NCI-H1436 treated with DMSO at 0.1 percent for 48 hours (cell line): ENCODE measurements at places on chromosomes 2 and 18.

DNA sequence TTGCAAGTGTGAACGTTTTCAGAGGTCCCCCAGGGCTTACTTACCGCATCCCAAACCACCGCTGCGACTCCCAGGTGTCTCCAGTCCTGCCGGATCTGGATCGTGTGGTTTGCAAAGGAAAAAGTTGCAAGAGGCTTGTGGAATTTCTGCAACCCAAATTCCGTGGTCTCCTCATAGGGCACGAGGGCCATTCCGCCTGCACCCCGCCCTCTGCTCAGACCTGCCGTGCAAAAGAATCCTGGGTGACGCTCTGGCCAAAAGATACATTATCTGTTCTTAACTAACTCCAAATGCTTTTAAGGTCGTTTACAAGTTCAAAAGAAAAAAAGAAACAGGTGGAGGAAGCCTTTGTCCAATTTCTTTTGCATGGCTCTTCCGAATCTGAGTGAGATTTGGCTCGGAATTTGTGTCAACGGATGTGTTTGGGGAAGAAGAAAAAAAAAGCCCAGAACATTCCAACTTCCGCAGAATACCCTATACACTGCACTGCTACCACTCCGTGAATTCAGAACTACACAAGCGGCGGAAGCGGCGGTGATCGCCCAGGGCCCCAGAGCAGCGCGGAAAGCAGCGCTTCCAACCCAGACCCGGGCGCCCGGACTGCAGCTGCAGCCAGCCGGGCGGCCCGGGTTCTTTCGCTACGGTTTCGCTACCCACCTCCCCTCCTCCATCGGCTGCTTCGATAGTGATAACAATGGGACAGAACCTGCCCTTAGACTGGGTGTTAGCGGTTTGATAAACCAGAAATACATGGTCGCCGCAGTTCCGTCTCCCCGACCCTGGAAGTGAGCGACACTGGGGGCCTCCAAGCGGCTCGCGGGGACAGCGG is 795 bp downstream of the METTL21A start:
- DNase-seq = no peak

DNA sequence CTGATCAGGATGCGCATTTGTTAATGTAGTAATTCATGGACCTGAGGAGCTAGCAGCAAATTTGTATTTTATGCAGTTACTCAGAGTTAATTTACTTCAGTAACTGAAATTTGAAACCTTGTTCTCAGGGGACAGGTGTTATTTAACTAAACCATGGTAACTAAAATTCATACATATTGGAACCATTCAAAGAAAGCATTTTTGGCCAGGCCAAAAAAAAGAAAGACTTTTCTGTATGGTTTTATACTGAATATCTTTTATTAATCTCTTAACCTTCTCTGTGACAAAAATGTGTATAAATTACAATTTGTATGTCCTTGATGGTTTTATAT is 4.4 kb upstream of the KLHL23 start:
- DNase-seq = no peak

DNA sequence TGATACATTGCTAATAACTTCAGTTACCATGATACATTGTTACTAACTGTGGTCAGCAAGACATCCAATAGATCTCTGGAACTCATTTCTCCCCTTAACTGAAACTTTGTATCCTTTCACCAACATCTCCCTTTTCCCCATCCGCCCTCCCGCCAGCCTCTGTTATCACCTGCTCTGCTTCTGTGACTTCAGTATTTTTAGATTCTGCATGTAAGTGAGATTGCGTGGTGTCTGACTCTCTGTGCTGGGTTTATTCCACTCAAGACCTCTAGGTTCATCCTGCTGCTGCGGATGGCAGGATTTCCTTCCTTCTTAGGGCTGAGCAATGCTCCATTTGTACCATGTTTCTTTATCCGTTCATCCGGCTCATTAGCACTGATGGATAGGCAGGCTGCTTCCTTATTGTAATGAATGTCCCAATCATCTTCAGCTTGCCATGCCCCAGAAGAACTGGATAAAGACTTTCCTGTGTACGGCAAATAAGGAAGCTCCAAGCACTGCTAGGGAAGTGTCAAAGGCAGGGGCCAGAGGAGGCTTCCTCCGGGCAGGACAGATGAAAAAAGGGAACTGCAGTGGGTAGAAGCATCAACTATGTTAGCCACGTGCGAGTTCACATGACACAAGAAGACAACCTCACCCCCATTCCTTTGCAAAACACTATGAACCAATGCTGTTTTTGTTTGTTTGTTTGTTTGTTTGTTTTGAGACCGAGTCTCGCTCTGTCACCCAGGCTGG is 113.4 kb downstream of the EIPR1 start:
- no peak for DNase-seq

DNA sequence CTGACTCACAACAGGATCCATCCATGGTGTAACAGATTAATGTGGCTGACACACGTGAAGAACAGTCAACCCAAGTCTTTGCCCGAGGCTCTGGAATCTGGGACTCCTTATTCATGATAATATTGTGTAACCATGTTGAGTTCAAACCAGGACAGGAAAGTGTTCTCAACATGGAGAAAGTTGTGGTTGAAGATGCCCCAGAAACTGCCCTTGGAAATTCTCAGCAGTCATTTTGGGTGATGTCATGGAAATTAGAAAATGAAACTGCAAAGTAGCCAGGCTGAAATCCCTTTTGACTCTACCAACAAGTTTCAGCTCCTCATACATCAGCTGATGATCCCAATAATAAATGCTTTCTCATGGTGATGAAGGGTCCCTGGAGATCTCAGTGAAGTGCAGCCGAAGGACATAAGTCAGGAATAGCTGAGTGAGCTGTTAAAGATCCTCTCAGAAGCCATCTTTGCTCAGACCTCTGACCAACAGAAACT is 307.7 kb downstream of the TNS1 start:
- no peak for DNase-seq

DNA sequence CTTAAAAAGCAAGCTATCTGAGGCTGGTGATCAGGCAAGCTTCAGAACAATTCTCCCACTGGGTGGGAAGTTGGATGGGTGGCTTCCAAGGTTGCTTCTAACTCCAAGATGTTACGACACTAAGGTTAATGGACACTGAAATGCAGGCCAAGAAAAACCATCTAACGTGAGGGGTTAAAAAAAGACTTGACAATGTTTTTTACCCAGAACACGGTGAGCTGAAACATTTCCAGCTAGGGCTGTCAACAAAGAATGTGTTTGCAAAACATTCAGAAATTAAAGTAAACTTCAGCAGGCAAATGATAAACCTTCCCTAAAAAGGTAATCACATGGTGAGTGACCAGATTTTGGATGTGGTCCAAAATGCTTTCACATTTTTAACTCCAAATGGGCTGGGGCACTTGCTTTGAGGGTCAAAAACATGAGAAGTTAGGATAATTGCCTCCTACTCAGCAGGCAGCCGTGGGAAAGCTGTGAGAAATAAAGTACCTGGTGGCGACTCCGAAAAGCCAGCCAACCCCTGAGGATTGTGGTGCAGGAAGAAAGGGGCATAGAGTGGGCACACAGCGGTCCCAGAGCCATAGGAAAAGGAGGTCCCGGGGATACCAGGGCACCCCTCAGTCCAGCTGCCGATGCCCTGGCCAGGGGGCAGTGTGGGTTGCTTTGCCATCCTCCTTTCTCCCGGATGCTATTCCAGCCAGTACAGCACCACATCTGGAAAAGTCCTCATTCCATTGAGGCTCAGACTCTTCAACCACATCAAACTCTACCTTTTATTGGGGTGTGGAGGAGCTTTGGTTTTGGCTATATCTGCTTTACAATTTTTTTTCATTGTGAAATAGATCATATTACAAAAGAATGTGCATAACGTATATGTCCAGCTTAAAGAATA is 90.0 kb upstream of the ATL2 start:
- DNase-seq = no peak

- no peak for DNase-seq
Measured at GRCh38 chr18:49744376-49745008, 68.8 kb downstream of the ACAA2 start.

- no peak for DNase-seq
Measured at GRCh38 chr2:219954331-219954730, 326.9 kb downstream of the SLC4A3 start.

GRCh38 chr2:20178249-20178607 is 46.7 kb downstream of the SDC1 start:
- DNase-seq = no peak

- DNase-seq = no peak
Measured at GRCh38 chr2:226888971-226889370, 53.1 kb downstream of the RHBDD1 start.

- DNase-seq = no peak
Measured at GRCh38 chr18:42644729-42645131, 470.8 kb downstream of the RIT2 start.

- DNase-seq = no peak
Measured at GRCh38 chr2:79084495-79085135, 3.2 kb downstream of the REG1B start.

GRCh38 chr18:9869715-9870430 is 15.9 kb upstream of the TXNDC2 start:
- DNase-seq = no peak

DNA sequence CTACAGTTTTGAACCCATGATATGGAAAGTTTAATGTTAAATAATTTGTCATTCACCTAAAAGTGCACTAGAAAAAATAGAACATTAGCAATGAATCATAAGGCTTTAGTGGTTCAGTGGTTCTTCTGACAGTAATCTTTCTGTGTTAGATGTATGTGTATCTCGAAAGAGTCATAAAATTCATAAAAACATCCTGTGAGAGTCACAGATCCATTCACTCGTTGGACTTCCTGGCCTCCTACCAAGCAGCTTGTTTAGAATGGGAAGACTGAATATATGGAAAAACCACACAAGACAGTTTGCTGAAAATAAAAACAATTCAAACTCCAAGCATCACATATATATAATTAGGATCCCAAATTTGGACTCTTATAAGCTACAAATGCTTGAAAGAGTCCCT is 34.8 kb downstream of the ADNP2 start:
- no peak for DNase-seq

- no peak for DNase-seq
Measured at GRCh38 chr2:84579661-84580060, 63.4 kb downstream of the DNAH6 start.

DNA sequence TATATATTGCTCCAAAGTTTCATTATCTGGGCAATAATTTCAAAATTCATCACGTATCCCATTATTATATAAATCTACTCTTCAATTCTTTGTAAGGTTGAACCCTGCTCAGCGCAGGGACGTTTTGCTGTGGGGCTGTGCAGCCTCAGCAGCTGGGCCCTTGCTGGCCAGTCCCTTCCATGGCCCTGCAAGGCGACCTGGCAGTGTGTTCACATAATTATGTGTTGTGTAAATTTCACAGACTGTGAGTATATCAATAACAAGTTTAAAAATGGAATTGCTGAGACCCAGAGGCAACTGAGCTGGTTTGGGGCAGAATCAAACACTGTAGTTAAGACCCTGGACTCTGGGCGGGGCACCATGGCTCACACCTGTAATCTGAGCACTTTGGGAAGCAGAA is 16.1 kb upstream of the MAL start:
- no peak for DNase-seq

DNA sequence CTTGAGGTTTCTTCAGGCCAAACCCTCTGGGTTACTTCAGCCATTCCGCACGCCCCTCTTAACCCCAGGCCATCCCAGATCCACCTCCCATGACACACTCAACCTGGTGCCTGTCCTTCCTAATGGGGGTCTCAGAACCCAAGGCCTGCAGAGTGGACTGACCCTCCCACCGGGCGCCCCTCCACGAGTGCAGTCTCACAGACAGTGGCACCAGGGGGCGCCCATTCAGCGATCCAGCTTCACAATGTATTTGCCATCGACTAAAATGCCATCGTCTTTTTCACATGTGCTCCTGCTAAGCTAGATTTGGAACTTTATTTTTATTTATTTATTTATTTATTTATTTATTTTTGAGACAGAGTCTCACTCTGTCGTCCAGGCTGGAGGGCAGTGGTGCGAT is 38.5 kb downstream of the INPP5D start:
- no peak for DNase-seq

- DNase-seq = no peak
Measured at GRCh38 chr2:208252716-208253492, 2.0 kb downstream of the IDH1 start.

DNA sequence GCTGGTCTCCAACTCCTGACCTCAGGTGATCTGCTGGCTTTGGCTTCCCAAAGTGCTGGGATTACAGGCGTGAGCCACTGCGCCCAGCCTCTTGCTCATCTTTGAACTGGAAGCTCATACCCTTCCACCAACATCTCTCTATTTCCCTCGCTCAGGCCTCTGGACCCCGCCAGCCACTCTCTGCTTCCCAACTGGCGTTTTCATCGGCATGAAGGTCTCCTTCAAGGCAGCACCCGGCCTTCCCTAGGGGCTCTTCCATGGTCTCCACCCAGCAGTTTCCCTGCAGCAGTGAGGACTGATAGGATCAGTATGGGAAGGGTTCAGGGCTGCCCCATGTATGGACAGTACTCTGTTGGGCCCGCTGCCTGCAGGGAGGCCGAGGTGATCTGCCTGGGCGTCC is 65.8 kb upstream of the HS6ST1 start:
- no peak for DNase-seq

- no peak for DNase-seq
Measured at GRCh38 chr2:160201849-160202539, 1.9 kb upstream of the ITGB6 start.

DNA sequence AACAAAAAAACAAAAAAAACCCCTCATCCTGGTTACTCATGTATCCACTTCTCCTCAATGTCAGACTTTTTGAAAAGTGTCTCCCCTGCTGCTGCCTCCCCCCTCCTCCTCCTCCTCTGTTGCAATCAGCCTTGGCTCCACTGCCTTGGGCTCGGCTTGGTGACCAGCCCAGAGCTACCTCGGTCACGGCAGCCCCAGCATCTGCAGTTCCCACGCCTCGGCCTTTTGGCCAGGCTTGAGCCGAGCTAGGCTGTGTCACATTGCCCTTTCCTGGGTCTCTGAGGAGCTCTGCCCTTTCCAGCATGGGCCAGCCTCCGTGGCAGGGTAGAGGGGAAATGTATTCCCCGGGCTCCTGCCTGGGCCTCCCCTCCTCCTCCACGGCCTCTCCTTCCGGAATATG is 22.7 kb upstream of the INHBB start:
- DNase-seq = no peak

DNA sequence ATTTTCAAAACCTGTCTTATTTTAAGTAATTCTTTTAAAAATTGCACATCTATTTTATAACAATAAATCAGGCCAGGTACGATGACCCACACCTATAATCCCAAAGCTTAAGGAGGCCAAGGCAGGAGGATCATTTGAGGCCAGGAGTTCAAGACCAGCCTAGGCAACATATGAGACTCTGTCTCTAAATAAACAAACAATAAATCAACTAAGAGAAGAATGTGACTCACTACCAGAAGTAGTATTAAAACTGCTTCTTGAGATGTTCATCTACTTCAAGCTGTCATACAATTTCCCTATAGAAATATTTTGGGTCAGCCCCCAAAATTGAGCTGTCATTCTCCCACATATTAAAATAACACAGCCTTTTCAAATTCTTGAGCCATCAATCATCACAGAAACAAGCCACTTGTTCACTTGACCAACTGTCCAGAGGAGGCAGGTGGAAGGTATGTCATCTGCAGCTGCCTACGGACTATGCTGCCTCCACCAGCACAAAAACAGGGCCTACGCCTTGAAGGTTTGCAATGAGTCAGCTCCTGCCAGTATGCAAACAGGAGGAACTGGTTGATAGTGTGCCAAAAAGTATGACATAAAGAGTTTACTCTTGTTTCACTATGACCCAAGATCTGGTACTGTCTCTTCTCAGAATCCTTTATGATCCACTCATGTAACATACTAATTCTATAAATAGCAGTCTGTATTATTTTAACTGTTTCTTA is 33.6 kb downstream of the KIDINS220 start:
- no peak for DNase-seq
